ENCODE measurements at places on chromosomes 4 and X.
A peak's percentile ranks its signal among the peaks of the same experiment; 100 is the strongest.

- DNase-seq: no peak
Observed at GRCh38 chrX:10326578-10326977, 169.8 kb downstream of the CLCN4 start.

DNA sequence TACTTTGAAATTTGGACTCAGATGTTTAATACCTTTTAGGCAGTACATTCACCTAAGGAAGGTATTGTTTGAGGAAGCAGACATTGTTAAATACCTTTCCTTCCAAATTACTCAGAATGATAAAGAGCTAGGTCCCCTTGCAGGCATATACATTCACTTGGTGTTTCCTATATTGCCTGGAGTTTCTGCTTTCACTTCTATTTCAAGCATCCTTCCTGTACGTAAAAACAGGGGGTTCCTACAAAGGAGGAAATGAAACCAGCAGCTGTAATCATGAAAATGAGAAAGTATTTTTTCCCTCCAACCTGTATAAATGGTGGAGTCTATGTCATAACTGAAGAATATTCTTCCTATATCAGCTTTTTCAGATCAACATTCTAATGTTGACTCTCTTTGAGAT lies 90.4 kb upstream of the RASGEF1B start:
- peak; percentile 77 for DNase-seq

DNA sequence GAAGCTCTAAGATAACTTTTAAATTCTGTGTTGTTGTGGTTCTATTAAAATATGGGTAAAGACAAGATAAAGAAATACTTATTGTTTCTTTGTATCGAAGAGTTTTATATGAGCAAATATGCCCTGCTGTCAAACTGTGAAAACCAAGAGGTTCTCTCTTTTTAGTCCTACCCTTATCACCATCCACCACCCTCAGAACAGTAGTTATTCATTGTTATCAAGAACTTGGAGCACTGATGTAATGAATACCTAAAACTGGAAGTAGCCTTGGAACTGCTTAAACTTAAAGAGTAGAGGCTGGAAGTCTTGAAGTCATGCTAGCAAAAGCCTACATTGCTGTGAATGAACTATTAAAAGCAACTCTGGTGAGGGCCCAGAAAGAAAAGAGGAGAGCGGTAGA lies 9.2 kb downstream of the PIR start:
- DNase-seq: no peak

- DNase-seq: no peak
Observed at GRCh38 chr4:7352486-7352885, 82.2 kb downstream of the PSAPL1 start.

DNA sequence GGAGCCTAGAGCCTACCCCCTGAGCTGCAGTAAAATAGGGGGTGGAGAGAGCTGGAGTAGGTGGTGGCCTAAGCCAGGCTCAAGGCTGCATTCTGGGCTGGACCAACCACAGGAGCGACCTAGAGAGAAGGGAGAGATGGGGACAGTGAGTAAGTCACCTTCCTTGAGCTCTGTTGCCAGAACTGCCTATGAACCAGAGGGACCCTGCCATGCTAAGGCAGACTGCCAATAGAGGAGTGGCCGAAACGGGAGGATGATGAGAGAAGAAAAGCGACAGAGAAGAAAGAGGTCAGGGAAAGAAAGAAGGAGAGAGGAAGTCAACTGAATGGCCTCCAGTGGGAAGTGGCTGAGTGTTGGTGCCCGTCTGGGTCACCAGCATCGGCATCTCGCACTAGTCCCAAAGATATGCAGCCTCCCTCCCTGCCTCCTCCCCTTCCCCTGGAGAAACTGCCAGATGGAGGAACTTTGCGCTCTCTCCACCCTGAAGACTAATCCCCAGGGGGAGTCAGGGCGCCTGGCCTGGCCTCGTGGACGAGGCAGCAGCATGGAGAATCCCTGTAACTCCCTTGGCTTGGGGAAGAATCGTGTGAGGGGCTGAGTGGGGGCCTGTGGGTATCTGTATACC lies 28.8 kb downstream of the ELF4 start:
- no peak for DNase-seq

DNA sequence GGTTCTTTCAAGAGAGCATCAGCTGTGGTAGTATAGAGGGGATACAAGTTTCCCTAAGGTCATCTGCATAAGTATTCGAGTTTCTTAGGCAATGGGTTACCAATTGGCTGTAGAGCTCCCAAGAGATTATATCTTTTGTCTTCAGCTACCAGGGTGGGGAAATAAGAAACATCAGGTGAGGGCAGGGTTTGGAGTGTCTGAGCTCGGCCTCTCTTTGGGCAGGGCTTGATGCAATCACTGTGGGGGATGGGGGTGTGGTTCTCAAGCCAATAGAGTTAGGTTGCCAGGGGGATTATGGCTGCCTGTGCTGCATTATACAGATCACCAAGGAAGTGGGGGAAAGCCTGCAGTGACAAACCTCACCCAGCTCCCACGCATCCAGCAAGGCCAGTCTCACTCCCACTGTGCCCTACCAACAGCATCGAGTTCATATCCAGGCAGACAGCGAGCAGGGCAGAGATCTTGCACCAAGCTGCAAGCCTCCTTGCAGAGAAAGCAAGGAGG lies 172.1 kb upstream of the MAGEE2 start:
- DNase-seq: no peak

Measured in hematopoietic multipotent progenitor cell (in vitro differentiated cells).